ENCODE measurements at places on chromosomes 11 and 22. TPM values are rescaled to one million over a fixed set of nuclear protein-coding genes. Genes with fewer than 3 reads are reported as not detected.

The AIFM3 gene
- total RNA-seq, result 2.7 TPM

The DUSP8 gene
- total RNA-seq, result 5.5 TPM

- no peak for DNase-seq
- H3K36me3 ChIP-seq, result no peaks in the 10 kb centered on the region
- H3K27me3 ChIP-seq, result no peaks in the 10 kb centered on the region
Measured at GRCh38 chr11:98659431-98659830, 361.3 kb upstream of the CNTN5 start.

GRCh38 chr22:29748248-29748893 lies 18.4 kb downstream of the ZMAT5 start:
- no peak overlapping the region for H3K27ac ChIP-seq
- no peak for DNase-seq
- no peak overlapping the region for H3K4me3 ChIP-seq
- H3K27me3 ChIP-seq, result no peaks in the 10 kb centered on the region

GRCh38 chr11:8989453-8989852 lies 14.3 kb downstream of the NRIP3 start:
- H3K4me3 ChIP-seq, result no peak overlapping the region
- H3K36me3 ChIP-seq, result no peaks in the 10 kb centered on the region
- DNase-seq, result no peak
- H3K4me1 ChIP-seq, result no peaks in the 10 kb centered on the region
- no peak overlapping the region for H3K27ac ChIP-seq
- no peaks in the 10 kb centered on the region for H3K27me3 ChIP-seq

- H3K36me3 ChIP-seq, result no peaks in the 10 kb centered on the region
- H3K4me3 ChIP-seq, result no peak overlapping the region
- DNase-seq, result no peak
- H3K27ac ChIP-seq, result no peak overlapping the region
- no peaks in the 10 kb centered on the region for H3K4me1 ChIP-seq
- no peaks in the 10 kb centered on the region for H3K27me3 ChIP-seq
Measured at GRCh38 chr22:37830093-37830842, 7.1 kb downstream of the GALR3 start.

- DNase-seq, result no peak
- no peaks in the 10 kb centered on the region for H3K36me3 ChIP-seq
- peaks cover 10% of the 10 kb centered on the region for H3K4me1 ChIP-seq
- H3K27ac ChIP-seq, result peak overlapping the region; percentile 80
- H3K4me3 ChIP-seq, result peak overlapping the region; percentile 83
- no peaks in the 10 kb centered on the region for H3K27me3 ChIP-seq
Measured at GRCh38 chr11:118608360-118609227, 1.2 kb downstream of the PHLDB1 start.

GRCh38 chr22:28009272-28009827 lies 90.3 kb upstream of the PITPNB start:
- no peak overlapping the region for H3K27ac ChIP-seq
- no peaks in the 10 kb centered on the region for H3K36me3 ChIP-seq
- H3K4me1 ChIP-seq, result no peaks in the 10 kb centered on the region
- H3K27me3 ChIP-seq, result no peaks in the 10 kb centered on the region
